Diencephalon (tissue), 1 donor: ENCODE measurements at places on chromosomes 5 and 9. TPM values are rescaled to one million over a fixed set of nuclear protein-coding genes. Genes with fewer than 3 reads are reported as not detected.

TXNDC8 gene
- total RNA-seq = not detected

C9orf50 gene
- 0.23 TPM for total RNA-seq

ANAPC2 gene
- total RNA-seq = 24.0 TPM

FAM153A gene
- total RNA-seq = 4.6 TPM

SH3TC2 gene
- total RNA-seq = 0.92 TPM

LCN2 gene
- not detected for total RNA-seq

ABHD17B gene
- total RNA-seq = 75.0 TPM

EXOSC2 gene
- total RNA-seq = 39.4 TPM

IFNA5 gene
- total RNA-seq = not detected

IL13 gene
- total RNA-seq = not detected

FAXDC2 gene
- total RNA-seq = 4.6 TPM
